Suprapubic skin (tissue), 4 donors: ENCODE measurements at places on chromosomes 5 and 9.

GRCh38 chr5:5467737-5468136 lies 45.3 kb downstream of the ICE1 start:
- H3K27ac ChIP-seq = no peak overlapping the region
- H3K36me3 ChIP-seq = peaks cover 55% of the 10 kb centered on the region
- H3K27me3 ChIP-seq = no peaks in the 10 kb centered on the region
- H3K4me3 ChIP-seq = no peak overlapping the region
- H3K4me1 ChIP-seq = no peaks in the 10 kb centered on the region
- DNase-seq = no peak

DNA sequence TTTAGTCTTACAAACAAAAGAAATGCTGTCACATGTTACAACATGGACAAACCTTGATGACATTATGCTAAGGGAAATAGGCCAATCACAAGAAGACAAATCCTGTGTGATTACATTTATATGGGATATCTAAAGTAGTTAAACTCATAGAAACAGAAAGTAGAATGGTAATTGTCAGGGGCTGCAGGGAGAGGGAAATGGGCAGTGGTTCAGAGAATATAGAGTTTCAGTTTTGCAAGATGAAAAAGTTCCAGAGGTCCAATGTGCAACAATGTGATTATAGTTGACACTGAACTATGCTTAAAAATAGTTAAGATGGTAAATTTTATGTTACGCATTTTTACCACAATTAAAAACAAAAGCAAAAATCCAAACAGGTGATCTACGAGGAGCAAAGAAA lies 265.5 kb downstream of the NDUFS4 start:
- no peaks in the 10 kb centered on the region for H3K27me3 ChIP-seq
- no peaks in the 10 kb centered on the region for H3K36me3 ChIP-seq
- no peak overlapping the region for H3K4me3 ChIP-seq
- no peak overlapping the region for H3K27ac ChIP-seq
- no peak for DNase-seq
- no peaks in the 10 kb centered on the region for H3K4me1 ChIP-seq

DNA sequence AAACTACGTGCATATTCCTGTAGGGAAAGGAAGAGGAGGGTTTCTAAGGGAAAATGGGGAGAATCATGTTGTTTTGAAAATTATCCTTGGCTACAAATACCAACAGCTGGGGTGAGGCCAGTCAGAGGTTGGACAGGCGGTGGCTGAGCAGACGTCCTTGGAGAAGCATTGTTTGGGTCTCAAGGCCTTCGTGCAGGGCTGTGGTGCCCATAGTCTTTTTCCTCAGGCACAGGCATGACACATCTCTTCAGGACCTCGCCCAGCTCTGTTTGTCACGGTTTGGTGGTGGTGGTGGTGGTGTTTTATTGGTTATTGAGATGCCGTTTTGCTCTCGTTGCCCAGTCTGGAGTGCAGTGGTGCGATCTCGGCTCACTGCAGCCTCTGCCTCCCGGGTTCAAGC lies 27.8 kb upstream of the EGFL7 start:
- no peak overlapping the region for H3K4me3 ChIP-seq
- no peak overlapping the region for H3K27ac ChIP-seq
- DNase-seq = no peak
- H3K36me3 ChIP-seq = no peaks in the 10 kb centered on the region
- peaks cover 6% of the 10 kb centered on the region for H3K27me3 ChIP-seq
- H3K4me1 ChIP-seq = peaks cover 33% of the 10 kb centered on the region

- peaks cover 3% of the 10 kb centered on the region for H3K27me3 ChIP-seq
- no peaks in the 10 kb centered on the region for H3K36me3 ChIP-seq
- no peak overlapping the region for H3K27ac ChIP-seq
- no peaks in the 10 kb centered on the region for H3K4me1 ChIP-seq
- no peak overlapping the region for H3K4me3 ChIP-seq
Observed at GRCh38 chr5:158677470-158677838, 422.3 kb downstream of the EBF1 start.

- H3K4me1 ChIP-seq = peaks cover 39% of the 10 kb centered on the region
- no peak overlapping the region for H3K27ac ChIP-seq
- H3K36me3 ChIP-seq = peaks cover 42% of the 10 kb centered on the region
- peak; percentile 78 for DNase-seq
- H3K27me3 ChIP-seq = no peaks in the 10 kb centered on the region
Observed at GRCh38 chr9:35107297-35108290, 4.7 kb upstream of the STOML2 start.

GRCh38 chr5:148208226-148208625 lies 5.4 kb downstream of the SPINK6 start:
- no peak overlapping the region for H3K4me3 ChIP-seq
- no peaks in the 10 kb centered on the region for H3K36me3 ChIP-seq
- peaks cover 2% of the 10 kb centered on the region for H3K4me1 ChIP-seq
- H3K27ac ChIP-seq = no peak overlapping the region
- no peak for DNase-seq

DNA sequence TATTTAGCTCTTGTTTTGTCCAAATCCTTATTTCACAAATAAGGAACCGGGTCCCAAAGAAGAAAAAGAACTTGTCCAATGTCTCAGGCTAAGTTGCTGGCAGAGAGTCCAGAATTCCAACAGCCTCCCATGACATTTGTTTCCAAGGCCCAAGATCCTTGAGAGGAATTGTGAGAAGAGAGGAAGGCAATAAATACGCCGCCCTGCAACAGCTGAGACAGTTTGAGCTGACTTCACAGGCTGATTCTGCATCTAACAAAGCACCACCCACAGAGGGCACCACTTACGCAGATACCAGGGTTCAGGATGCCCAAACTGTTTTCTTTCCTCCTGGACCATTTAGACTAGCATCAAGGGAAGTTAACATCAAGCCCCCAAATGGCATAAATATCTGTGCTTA lies 211.3 kb downstream of the FAM114A2 start:
- H3K27ac ChIP-seq = no peak overlapping the region
- H3K4me1 ChIP-seq = no peaks in the 10 kb centered on the region
- no peaks in the 10 kb centered on the region for H3K27me3 ChIP-seq

DNA sequence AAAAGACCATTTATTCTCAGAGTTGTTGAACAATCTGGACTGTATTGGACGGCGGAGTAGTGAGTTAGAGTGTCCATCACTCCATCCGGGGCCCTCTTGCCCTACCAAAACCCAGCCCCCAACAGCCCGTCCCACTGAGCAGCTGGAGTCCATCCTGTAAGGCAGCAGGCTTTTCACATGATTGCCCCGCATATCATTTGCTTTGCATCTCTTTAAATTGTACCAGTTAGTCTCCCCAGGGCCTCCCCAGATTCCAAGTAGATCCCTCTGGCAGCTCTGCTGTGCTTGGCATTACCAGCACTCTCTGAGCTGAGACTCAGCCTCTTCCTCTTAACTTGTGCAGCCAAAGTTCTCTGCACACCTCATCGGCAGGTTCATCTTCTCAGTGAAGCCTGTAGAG lies 48.6 kb upstream of the ADCY2 start:
- no peaks in the 10 kb centered on the region for H3K27me3 ChIP-seq
- no peaks in the 10 kb centered on the region for H3K4me1 ChIP-seq
- H3K36me3 ChIP-seq = no peaks in the 10 kb centered on the region
- DNase-seq = no peak
- H3K4me3 ChIP-seq = no peak overlapping the region

DNA sequence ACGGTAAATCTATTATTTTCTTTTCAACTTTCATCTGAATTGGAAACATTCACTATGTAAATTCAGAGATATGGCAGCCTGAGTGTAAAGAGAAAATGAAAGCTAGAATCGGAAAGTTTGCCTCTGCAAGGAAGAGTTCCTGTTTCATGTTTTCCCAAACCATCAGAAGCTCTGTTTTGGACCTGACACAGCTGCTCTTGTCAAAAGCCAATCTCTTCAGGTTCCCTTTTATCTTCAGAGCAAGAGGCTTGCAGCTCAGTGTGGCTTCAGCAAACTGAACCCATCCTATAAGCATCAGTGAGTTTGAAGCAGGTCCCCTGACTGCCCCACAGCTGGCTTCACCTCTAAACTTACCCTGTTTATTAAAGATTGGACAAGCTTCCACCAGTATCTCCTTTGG lies 1099.7 kb downstream of the DTWD2 start:
- H3K4me3 ChIP-seq = peak overlapping the region; percentile 3
- H3K27me3 ChIP-seq = no peaks in the 10 kb centered on the region
- H3K4me1 ChIP-seq = peaks cover 5% of the 10 kb centered on the region
- H3K36me3 ChIP-seq = no peaks in the 10 kb centered on the region
- H3K27ac ChIP-seq = no peak overlapping the region
- no peak for DNase-seq

DNA sequence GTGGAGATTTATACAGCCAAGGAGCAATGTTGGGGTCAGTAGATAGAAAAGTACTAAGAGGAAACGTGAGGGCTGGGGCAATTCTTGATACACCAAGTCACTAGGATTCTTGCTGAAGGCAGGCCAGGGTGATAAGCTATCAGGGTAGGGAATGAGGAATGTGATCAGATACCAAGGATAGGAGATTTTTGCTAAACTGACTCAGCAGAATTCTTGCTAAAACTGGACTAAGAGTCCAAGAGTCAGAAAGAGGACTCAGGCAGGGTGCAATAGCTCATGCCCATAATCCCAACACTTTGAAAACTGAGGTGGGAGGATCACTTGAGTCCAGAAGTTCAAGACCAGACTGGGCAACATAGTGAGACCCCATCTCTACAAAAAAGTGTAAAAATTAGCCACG lies 71.7 kb downstream of the ENTREP1 start:
- peaks cover 3% of the 10 kb centered on the region for H3K36me3 ChIP-seq
- DNase-seq = no peak
- peak overlapping the region; percentile 34 for H3K27ac ChIP-seq
- H3K4me1 ChIP-seq = peaks cover 8% of the 10 kb centered on the region

DNA sequence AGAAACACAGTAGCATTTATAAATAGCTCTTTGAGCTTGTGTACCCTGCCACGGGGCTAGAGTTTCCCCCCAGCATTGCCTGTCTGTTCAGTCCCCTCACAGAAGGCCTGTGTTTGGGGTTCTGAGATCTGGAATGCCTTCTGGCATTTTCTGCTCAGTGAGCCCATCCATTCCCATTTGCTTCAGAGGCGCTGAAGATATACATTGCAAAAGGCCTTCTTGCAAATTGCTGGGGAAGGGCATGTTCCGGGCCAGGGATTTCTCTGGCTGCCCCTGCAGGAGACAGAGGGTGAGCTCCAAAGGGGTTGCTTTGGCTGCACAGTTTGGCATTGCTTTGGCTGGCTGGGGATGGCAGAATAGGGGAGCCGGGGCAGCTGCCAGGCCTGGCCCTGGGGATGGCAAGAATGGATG lies 308.4 kb downstream of the MSX2 start:
- no peaks in the 10 kb centered on the region for H3K36me3 ChIP-seq
- no peak overlapping the region for H3K4me3 ChIP-seq
- H3K27me3 ChIP-seq = no peaks in the 10 kb centered on the region
- no peak for DNase-seq

GRCh38 chr9:90805006-90805996 lies 3.7 kb downstream of the SYK start:
- peaks cover 35% of the 10 kb centered on the region for H3K4me1 ChIP-seq
- no peaks in the 10 kb centered on the region for H3K36me3 ChIP-seq
- H3K4me3 ChIP-seq = no peak overlapping the region
- peaks cover 19% of the 10 kb centered on the region for H3K27me3 ChIP-seq
- DNase-seq = no peak
- H3K27ac ChIP-seq = no peak overlapping the region

DNA sequence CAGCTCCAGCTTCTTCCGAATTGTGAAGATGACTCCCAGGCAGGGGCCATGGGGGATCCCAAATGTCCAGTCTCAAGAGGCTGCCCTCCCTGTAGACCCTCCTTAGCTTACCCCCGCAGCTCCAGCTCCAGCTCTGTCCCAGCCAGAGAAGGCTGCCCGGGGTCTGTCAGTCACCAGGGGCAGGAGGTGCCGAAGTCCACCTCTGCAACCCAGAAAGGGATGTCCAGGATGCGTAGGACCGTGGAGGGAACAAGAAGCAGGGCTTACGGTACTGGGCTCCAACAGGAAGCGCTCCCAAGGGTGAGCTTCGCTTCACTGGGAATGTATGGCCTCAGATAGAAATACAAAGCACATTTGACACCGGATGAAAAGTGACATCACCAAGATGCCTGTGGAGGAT lies 6.0 kb downstream of the IPPK start:
- H3K4me3 ChIP-seq = no peak overlapping the region
- peaks cover 9% of the 10 kb centered on the region for H3K36me3 ChIP-seq
- peak overlapping the region; percentile 97 for H3K27ac ChIP-seq
- DNase-seq = peak; percentile 63
- H3K4me1 ChIP-seq = peaks cover 86% of the 10 kb centered on the region

DNA sequence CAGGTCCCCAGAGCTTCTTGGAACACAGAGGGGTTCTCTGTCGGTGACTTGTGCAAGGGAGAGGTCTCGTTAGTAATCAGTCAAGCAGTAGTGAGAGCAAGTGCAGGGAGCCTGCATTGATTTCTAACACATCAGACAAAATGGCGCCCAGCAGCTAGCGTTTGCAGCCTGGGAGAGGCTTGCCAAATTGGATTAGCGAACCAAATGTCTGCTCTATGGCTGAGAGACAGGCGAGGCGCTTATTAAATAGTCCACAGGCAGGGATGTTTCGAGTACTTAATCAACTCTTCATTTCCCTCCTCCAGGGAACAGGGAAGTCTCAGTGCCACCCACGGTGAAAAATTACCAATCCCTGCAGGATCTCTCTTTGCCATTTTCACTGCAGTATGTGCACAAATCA lies 131.4 kb upstream of the SHB start:
- peaks cover 16% of the 10 kb centered on the region for H3K4me1 ChIP-seq
- DNase-seq = no peak
- no peaks in the 10 kb centered on the region for H3K27me3 ChIP-seq
- no peak overlapping the region for H3K4me3 ChIP-seq
- no peaks in the 10 kb centered on the region for H3K36me3 ChIP-seq
- no peak overlapping the region for H3K27ac ChIP-seq

DNA sequence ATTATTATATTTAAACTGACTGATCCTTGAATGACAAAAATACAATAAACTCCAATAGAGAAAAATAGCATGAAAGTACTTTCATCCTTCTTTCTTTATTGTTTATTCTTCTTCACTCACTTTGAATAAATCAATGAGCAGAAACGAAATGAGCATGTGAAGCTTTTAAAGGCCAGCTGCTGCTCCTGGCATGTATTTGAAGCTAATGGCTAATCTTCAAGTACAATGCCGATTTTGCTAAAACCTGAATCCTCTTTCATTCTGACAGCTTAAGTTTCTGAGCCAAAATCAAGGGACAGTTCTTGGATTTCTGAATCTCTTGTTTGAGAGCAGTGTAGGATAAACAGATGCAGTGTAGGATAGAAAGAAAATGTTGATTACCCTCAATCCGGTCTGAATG lies 237.3 kb downstream of the CDH10 start:
- H3K27me3 ChIP-seq = no peaks in the 10 kb centered on the region
- no peak for DNase-seq
- H3K27ac ChIP-seq = no peak overlapping the region
- H3K4me1 ChIP-seq = no peaks in the 10 kb centered on the region
- no peaks in the 10 kb centered on the region for H3K36me3 ChIP-seq
